Activated B cell treated with CpG ODN at 0.5 μM for 24 hours (primary cell): ENCODE measurements at places on chromosomes 5 and 9. TPM values are rescaled to one million over a fixed set of nuclear protein-coding genes. Genes with fewer than 3 reads are reported as not detected.

- no peak overlapping the region for H3K4me3 ChIP-seq
- H3K27ac ChIP-seq: no peak overlapping the region
- no peak for DNase-seq
- no peaks in the 10 kb centered on the region for H3K4me1 ChIP-seq
- peaks cover 2% of the 10 kb centered on the region for H3K27me3 ChIP-seq
These were observed 40.4 kb downstream of the CFAP95 start for GRCh38 chr9:69861011-69861410.

DNA sequence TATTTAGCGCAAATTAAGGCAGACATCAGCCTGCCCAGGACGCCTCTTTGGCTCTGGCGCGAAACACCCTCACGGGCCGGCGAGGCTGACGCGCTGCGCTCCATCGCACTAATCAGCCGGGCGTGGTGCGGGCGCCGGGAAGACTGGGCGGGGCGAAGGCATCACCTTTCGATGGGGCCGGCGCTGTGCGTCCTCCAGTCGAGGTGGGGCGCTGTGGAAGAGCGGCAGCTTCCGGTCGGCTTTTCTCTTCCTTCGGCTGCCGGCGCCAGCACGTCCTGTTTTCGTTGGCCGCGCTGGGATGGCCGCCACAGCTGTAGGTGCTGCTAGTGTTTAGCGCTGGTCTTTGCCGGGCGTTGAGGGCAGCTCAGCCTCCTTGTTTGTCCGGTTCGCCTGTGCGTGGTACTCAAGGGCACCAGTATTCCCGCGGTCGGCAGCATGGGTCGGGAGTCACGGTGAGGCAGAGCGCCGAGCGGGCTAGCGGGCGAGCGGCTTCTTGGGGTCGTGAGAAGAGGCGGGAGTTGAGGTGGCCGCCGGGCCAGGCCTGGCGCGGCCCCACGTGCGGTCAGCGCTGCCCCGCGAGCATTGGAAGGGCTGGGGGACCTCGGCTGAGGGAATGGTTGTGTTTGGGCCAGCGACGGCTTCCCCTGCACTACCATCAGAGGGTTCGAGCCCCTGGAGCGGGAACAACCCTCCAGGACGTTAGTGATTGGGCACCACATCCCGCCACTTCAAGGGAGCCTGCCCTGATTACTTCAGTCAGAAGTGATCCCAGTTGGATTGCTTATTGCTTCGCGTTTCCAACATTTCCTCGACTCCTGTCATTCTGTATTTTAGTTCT, at the start of gene DDX46:
Gene DDX46, plus strand, starts transcription at position 276 of the 838 bp plus-strand sequence. Its CDS starts 160 bp downstream, at position 436.
- peak within 1 kb of the TSS; percentile 100 for H3K4me3 ChIP-seq
- H3K27me3 ChIP-seq: no peaks in the 10 kb centered on the region
- peaks cover 36% of the 10 kb centered on the region for H3K4me1 ChIP-seq
- peak within 1 kb of the TSS; percentile 94 for H3K27ac ChIP-seq
- peak; percentile 95 for DNase-seq

- H3K4me1 ChIP-seq: peaks cover 12% of the 10 kb centered on the region
- H3K36me3 ChIP-seq: no peaks in the 10 kb centered on the region
- no peak overlapping the region for H3K27ac ChIP-seq
These were observed 6.9 kb downstream of the SLC31A1 start for GRCh38 chr9:113228130-113228665.

DNA sequence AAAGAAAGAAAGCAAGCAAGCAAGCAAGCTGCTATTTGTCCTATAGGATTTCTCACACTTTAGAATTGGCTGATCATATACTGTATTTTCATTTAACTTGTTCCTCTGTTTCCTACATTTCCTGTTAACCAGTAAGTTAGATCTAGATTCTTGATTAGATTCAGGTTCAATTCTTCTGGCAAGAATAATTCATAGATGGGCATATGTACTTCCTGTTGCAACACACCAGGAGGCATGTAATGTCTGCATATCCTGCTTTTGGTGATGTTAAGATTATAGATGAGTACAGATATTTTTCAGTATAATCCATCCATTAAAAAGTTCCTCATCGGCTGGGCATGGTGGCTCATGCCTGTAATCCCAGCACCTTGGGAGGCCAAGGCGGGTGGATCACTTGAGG, 10.8 kb upstream of the KIF27 start:
- no peak overlapping the region for H3K27ac ChIP-seq
- no peaks in the 10 kb centered on the region for H3K27me3 ChIP-seq
- H3K36me3 ChIP-seq: no peaks in the 10 kb centered on the region
- no peak for DNase-seq
- H3K4me3 ChIP-seq: no peak overlapping the region
- H3K4me1 ChIP-seq: no peaks in the 10 kb centered on the region

DNA sequence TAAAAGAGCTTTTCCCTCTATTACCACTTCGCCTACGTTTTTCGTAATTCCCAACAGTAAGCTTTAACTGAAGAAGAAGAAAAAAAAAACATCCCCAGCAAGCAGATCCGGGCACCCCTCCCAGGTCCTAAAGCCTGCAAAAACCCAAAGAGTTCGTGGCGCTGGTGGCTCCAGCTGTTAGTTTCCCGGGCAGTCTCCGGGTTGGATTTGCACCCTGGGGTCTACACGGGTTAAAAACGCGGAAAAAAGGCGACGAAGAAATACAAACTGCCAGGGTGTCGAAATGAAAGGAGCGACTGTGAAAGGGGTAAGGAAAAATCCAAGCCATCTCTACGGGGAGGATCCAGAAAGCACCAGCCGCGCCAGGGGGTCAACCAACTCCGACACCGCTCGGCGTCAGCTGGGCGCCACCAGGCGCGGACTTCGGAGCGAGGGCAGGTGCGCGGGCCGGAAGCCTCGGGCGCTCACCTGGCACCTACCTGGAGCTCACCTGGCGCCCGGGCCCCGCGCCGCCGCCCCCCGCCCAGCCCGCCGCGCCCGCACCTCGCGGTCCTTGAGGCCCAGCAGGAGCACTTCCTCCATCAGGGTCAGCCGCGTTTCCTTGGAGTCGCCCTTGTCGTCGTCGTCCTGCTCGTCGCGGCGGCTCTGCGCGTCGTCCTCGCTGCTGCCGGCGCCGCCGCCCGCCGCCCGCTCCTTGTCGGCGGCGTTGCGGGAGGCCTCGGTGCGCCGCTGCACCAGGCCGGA, 680 bp downstream of the GOLPH3 start:
- H3K27ac ChIP-seq: peak overlapping the region; percentile 91

GRCh38 chr5:63963080-63963735, 963 bp upstream of the HTR1A start:
- H3K27me3 ChIP-seq: peaks cover 26% of the 10 kb centered on the region
- no peak overlapping the region for H3K27ac ChIP-seq
- no peaks in the 10 kb centered on the region for H3K36me3 ChIP-seq

TBCA gene
- total RNA-seq: 113 and 128 TPM in 2 replicates

IFNA2 gene
- total RNA-seq: not detected in 2 replicates

CCL28 gene
- total RNA-seq: 10.7 and 11.6 TPM in 2 replicates

PKD2L2 gene
- total RNA-seq: not detected in 2 replicates
